ENCODE measurements at places on chromosomes 1 and 21. TPM values are rescaled to one million over a fixed set of nuclear protein-coding genes. Genes with fewer than 3 reads are reported as not detected.
A peak's percentile ranks its signal among the peaks of the same experiment; 100 is the strongest.

The KDM1A gene
- 34.6 TPM for total RNA-seq

The MPL gene
- total RNA-seq: 0.52 TPM

The DEPDC1 gene
- 0.99 TPM for total RNA-seq

The TTC34 gene
- total RNA-seq: 0.55 TPM

The CHI3L1 gene
- 17.8 TPM for total RNA-seq

The NBPF1 gene
- 15.5 TPM for total RNA-seq

The CD1C gene
- not detected for total RNA-seq

The HDAC1 gene
- 55.5 TPM for total RNA-seq

The PUM1 gene
- total RNA-seq: 105 TPM

- H3K27ac ChIP-seq: no peak overlapping the region
- no peaks in the 10 kb centered on the region for H3K27me3 ChIP-seq
- no peak overlapping the region for H3K4me3 ChIP-seq
- peak; percentile 88 for DNase-seq
- H3K36me3 ChIP-seq: no peaks in the 10 kb centered on the region
Measured at GRCh38 chr1:154760469-154760933, 109.6 kb downstream of the KCNN3 start.

DNA sequence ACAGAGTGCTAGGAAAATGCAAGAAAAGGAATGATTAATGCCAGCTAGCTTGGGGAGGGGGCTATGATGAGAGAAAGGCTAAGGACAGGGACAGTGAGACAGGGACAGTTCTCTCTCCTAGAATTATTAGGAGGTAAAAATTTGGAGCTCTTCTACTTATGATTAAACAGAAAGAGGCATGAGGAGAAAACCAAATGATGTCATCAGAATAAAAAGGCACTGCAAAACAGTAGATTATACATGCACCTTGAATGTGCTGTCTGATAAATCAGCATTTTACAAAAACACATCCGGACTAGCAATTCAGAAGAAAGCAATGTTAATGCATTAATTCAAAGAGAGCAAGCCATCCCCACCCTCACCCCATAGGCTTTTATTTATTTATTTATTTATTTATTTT is 277.5 kb downstream of the RGS7 start:
- no peaks in the 10 kb centered on the region for H3K36me3 ChIP-seq
- no peaks in the 10 kb centered on the region for H3K4me1 ChIP-seq
- no peak overlapping the region for H3K4me3 ChIP-seq
- no peaks in the 10 kb centered on the region for H3K27me3 ChIP-seq
- no peak for DNase-seq

- H3K4me1 ChIP-seq: no peaks in the 10 kb centered on the region
- DNase-seq: no peak
- H3K27ac ChIP-seq: no peak overlapping the region
- no peaks in the 10 kb centered on the region for H3K27me3 ChIP-seq
- no peaks in the 10 kb centered on the region for H3K36me3 ChIP-seq
Measured at GRCh38 chr1:157725221-157725577, 24.6 kb upstream of the FCRL3 start.

DNA sequence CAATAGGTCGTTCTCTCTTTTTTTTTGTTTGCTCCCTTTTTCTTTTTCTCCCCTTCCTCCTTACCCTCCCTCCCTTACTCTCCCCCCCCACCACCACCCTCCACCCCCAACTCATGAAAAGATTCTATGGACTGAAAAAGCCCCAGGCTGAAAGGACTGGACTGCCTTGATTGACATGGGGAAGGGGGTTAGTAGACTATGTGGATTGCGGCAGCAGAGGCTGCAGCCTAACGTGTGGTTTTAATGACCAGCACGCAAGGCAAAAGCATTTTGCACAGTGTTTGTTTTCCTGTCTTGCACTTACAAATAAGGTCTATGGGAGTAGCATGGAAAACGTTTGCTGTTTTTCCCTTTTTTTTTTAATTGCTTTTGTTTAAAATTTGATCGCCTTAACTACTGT is 5.5 kb downstream of the ZBTB18 start:
- H3K27ac ChIP-seq: no peak overlapping the region
- no peaks in the 10 kb centered on the region for H3K36me3 ChIP-seq
- H3K27me3 ChIP-seq: no peaks in the 10 kb centered on the region
- H3K4me3 ChIP-seq: no peak overlapping the region
- H3K4me1 ChIP-seq: no peaks in the 10 kb centered on the region
- no peak for DNase-seq

DNA sequence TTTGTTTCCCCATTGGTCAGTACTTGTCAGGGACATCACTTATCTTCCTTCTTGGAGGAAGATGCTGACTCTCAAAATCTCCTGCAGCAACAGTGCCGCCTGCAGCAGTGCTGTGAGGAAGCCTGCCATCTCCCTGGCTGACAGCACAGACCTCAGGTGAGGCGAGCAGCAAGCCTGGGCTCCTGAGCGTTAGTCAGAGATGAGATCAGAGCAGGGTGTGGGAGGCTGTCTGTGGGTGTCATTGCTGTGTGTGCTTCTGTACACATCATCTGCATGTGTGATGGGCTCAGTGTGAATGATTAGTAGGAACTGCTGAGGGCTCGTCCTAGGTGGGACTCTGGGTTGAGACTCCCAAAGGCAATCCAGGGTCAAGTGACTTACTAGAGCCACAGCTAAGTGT is 6.1 kb downstream of the STRIP1 start:
- H3K4me1 ChIP-seq: no peaks in the 10 kb centered on the region
- no peak for DNase-seq
- no peaks in the 10 kb centered on the region for H3K27me3 ChIP-seq
- H3K27ac ChIP-seq: no peak overlapping the region
- no peak overlapping the region for H3K4me3 ChIP-seq

DNA sequence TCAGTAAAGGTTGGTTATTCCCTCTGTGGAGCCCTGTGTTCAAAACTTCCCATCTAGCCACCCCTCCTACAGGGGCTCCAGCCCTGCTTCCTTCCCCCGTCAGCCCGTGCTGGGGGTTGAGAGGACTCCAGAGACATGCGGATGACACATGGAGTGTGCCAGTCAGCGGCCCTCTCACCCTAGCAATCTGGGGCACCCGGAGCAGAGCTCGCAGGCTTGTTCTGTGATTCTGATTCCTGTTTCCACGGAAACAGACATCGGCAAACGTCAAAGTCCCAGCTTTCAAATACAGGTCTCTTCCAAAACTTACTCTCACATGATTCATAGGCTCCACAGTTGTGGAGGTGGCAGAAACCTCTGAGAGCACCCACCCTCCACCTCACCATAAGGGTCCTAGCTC is 9.8 kb upstream of the SSBP3 start:
- H3K4me3 ChIP-seq: no peak overlapping the region
- DNase-seq: no peak
- no peaks in the 10 kb centered on the region for H3K4me1 ChIP-seq
- H3K36me3 ChIP-seq: no peaks in the 10 kb centered on the region
- H3K27ac ChIP-seq: no peak overlapping the region
- no peaks in the 10 kb centered on the region for H3K27me3 ChIP-seq

DNA sequence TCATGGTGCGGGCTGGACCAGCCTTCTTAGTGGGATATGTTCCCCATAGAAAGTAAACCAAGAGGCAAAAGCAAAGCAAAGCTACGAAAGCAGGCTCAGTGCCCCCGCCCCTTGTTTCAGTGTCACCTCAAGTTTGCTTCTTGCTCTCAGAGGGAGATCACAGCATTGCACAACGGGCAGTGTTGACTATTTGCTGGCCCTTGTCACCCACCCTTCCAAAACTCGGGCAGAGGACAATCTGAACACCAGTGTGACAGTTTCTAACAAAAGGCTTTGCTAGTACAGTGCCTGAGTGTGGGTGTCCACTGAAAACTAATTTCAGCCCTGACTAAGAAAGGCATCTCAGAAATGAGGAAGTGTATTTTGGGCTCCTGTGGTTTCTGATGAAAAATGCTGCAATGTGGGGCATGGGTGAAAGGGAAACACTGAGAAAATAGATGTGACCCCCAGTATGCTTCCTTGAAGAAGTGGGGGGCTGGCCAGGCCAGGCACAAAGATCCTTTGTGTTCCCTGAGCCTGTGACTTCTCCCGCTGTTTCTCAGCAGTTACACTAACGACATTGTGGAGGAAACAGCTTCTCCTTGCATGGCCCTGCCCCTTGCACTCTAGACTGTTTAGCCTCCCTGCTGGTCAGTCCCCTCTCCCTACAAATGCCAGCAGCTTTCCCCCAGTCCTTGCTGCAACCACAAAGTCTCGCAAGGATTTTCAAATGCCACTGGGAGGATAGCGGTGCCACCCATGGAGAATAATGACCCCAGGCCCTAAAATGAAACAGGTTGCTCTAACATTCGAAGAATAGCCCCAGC is 33.3 kb upstream of the KCNE1 start:
- no peak overlapping the region for H3K4me3 ChIP-seq
- H3K27me3 ChIP-seq: no peaks in the 10 kb centered on the region
- H3K27ac ChIP-seq: peak overlapping the region; percentile 96
- DNase-seq: no peak

- H3K4me1 ChIP-seq: no peaks in the 10 kb centered on the region
- H3K27ac ChIP-seq: no peak overlapping the region
- no peak for DNase-seq
- no peaks in the 10 kb centered on the region for H3K27me3 ChIP-seq
- no peaks in the 10 kb centered on the region for H3K36me3 ChIP-seq
Measured at GRCh38 chr1:79896140-79896539, 889.6 kb upstream of the ADGRL4 start.

GRCh38 chr1:9312168-9312720 is 19.6 kb downstream of the SPSB1 start:
- no peaks in the 10 kb centered on the region for H3K27me3 ChIP-seq
- no peak for DNase-seq
- no peaks in the 10 kb centered on the region for H3K4me1 ChIP-seq
- H3K4me3 ChIP-seq: no peak overlapping the region
- no peak overlapping the region for H3K27ac ChIP-seq

DNA sequence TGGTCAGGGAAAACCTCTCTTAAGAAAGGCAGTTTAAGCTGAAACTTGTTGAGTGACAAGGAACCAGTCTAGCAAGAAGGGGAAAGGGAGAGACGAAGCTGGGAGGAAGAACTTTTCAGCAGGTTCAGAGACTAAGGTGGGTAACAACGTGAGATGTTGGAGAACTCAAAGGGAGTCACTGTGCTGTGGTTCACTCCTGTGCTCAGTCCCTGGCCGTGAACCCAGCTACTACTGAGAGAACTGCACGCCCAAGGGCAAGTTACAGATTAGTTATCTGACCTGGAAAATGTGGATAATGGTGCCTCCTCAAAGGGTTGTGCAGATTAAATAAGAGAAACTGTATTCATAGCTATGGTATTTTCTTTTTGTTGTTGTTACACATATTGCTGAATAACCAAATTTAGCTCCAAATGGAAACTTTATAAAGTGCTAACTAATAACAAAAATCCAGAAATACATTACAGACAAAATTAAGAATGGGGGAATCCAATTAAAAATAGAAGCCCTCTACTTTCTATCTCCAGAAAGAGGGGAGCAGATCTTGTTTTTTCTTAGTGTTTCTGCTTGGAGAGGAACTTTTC is 2.9 kb downstream of the ZBTB40 start:
- H3K27me3 ChIP-seq: no peaks in the 10 kb centered on the region
- H3K4me1 ChIP-seq: peaks cover 1% of the 10 kb centered on the region
- H3K36me3 ChIP-seq: no peaks in the 10 kb centered on the region
- no peak overlapping the region for H3K4me3 ChIP-seq
- DNase-seq: no peak

GRCh38 chr1:17826165-17826488 is 71.0 kb downstream of the ACTL8 start:
- peak; percentile 87 for DNase-seq
- H3K27me3 ChIP-seq: no peaks in the 10 kb centered on the region
- no peaks in the 10 kb centered on the region for H3K4me1 ChIP-seq
- H3K27ac ChIP-seq: no peak overlapping the region
- no peak overlapping the region for H3K4me3 ChIP-seq

- no peaks in the 10 kb centered on the region for H3K27me3 ChIP-seq
- H3K27ac ChIP-seq: no peak overlapping the region
- no peaks in the 10 kb centered on the region for H3K36me3 ChIP-seq
- H3K4me1 ChIP-seq: peaks cover 2% of the 10 kb centered on the region
Measured at GRCh38 chr1:76802094-76802493, 65.2 kb upstream of the ST6GALNAC5 start.

DNA sequence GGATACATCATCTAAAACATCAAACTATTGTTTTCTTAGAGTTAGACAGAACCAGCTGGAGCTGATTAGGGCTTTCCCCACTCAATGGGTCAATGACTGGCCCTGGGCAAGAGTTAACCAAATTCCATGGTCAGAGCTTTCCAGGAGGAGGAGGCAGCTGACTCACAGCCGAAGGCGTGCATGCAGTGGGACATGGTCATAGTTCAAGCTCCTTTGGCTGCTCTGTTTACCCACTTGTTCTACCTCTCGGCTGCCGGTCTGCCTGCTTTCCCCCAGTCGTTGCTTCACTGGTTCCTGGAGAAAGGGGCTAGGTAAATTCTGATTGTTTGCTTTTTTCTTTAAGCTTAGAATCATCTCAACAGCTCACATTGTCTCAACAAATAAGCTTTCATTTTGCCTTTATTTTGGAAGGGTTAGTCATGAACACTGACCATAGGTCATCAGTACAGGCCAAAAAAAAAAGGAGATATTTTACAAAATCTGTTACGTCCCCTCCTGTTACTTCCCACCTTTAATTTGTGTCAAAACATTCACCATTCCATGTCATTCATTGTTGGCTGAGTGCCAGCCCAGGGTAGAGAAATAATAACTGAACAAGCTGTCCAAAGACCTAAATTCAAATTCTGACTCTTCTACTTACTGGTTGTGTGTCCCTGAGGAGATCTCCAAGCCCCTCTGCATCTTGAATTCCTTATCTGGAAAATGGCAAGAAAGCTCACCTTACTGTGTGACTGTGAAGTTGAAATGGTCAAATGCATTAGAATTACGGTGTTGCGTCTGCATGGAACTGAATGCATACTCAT is 12.0 kb downstream of the MAB21L3 start:
- H3K27ac ChIP-seq: no peak overlapping the region
- no peaks in the 10 kb centered on the region for H3K36me3 ChIP-seq
- H3K4me3 ChIP-seq: no peak overlapping the region
- H3K4me1 ChIP-seq: peaks cover 2% of the 10 kb centered on the region
- H3K27me3 ChIP-seq: peaks cover 2% of the 10 kb centered on the region

DNA sequence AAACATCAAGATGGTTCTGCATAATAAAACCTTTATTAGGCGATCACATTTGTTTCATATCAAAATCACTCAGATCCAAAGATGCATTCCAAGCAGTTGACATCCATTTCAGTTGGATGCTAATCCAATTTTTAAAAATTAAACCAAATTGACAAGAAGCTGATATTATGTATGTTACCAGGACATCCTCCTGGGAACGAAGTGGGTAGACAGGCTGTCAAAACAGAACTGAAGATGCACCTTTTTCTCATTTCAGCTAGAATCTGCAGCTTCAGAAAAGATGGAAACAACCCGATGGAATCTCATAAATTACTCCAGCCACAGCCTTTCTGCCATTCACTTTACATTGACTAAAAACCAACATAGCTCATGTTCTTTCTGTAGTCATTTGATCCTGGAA is 268.4 kb downstream of the PLPP3 start:
- DNase-seq: no peak
- no peak overlapping the region for H3K4me3 ChIP-seq

GRCh38 chr1:72763481-72763880 is 481.1 kb upstream of the NEGR1 start:
- no peak overlapping the region for H3K4me3 ChIP-seq
- H3K36me3 ChIP-seq: no peaks in the 10 kb centered on the region
- DNase-seq: no peak
- H3K4me1 ChIP-seq: no peaks in the 10 kb centered on the region

Measured in aorta (tissue), 5 donors.